Non-pigmented ciliary epithelial cell (primary cell): ENCODE measurements at places on chromosomes 11 and 22.

- no peak for DNase-seq
Observed at GRCh38 chr11:61579676-61580270, 1.1 kb downstream of the SYT7 start.

DNA sequence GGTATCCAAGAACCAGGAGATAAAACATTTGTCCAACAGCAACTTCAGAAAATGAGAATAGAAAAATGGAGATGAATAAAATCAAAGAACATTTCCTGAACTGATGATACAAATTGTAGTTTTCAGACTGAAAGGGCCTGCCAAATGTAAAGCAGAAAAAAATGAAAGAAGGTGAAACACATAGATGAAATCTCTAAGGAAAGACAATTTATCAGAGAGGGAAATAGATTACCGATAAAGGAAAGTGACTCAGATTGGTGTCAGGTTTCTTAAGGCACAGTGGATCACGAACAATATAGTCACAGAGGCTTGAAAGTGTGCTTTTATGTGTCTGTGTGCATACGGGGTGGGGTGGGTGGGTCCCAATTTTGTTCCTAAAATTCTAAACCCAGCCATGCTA lies 4.1 kb upstream of the STT3A start:
- no peak for DNase-seq

- DNase-seq: no peak
Observed at GRCh38 chr22:24187731-24188644, 6.7 kb downstream of the SUSD2 start.

GRCh38 chr22:39955675-39956074 lies 4.5 kb upstream of the TMA7B start:
- no peak for DNase-seq
